ENCODE measurements at places on chromosomes 12 and 14.

- DNase-seq, result no peak
These were observed 12.0 kb downstream of the LUM start for GRCh38 chr12:91099341-91099740.

DNA sequence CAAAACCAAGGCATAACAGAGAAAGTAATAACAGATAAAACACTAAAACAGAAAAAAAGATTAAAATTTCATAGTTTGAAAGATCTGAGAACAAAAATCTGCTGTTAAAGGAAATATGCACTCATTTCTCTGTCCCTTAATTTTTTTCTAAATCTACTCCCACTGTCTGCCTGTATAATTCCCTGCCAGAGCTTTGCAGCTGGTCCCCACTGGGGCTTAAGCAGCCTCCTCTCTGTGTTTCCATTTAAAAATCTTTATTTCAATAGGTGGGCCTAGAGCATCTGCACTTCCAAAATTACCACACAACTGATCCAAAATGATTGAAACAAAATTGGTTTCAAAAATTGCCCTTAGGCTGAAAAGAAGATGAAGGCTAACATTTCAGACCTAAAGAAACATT lies 6.4 kb upstream of the SIX6 start:
- no peak for DNase-seq

DNA sequence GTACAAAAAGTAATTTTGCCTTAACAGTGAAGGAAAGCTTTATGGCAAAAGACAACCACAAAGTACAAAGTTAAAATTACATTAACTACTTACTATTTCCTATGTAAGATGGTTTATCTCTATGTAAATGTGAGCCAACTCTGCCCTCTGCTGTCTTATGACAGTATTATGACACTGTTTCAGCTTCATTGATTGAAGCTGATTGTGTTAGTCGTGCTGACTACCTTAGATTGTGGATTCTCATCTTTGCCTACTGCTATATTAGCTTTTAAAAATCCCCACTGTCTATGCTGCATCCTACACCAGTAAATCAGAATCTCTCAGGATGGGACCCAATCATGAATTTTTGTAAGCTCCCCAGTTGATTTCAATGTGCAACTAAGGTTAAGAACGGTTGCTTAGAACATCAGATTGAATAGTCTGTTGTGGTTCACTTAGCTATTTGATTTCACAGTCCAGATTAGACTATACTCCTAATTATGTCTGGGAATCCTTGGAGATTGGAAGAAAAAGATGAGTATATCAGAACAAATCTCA lies 12.2 kb upstream of the SPTB start:
- DNase-seq, result no peak

DNA sequence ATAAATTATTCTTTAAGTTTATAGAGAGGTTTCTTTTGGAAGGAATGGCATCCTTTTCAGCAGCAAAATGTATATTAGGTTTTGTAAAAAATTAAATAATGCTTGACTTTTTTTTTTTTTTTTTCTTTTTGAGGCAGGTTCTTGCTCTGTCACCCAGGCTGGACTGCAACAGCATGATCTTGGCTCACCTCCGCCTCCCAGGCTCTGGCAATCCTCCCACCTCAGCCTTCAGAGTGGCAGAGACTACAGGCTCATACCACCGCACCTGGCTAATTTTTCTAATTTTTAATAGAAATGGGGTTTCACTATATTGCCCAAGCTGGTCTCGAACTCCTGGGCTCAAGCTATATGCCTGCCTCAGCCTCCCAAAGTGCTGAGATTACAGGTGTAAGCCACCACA lies 89.0 kb downstream of the FLRT2 start:
- no peak for DNase-seq

DNA sequence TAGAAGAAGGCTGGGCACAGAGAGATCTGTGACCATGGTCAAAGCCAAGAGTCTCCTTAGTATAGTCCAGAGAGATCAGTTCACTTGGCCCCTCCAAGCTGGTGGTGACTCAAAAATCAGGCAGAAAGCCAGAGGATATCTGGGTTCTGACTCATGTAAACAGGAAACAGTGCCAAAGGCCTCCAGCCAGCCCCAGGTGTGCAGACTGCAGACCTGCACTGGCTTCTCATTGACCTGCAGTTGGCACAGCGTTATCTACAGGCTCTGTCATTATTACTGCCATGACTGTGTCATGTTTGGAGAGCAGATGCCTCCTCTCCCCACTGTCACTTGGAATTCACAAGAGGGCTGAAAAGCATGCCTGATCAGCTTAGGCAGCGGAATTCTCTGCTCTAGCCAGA lies 295.7 kb upstream of the PRKD1 start:
- DNase-seq, result no peak

- no peak for DNase-seq
These were observed 5.4 kb downstream of the SOX5 start for GRCh38 chr12:23944067-23944466.

GRCh38 chr14:26463136-26463535 lies 134.7 kb downstream of the NOVA1 start:
- DNase-seq, result no peak

- DNase-seq, result peak; percentile 41
These were observed 29.3 kb upstream of the PNMA1 start for GRCh38 chr14:73743431-73743931.

GRCh38 chr14:75220156-75220555 lies 43.7 kb upstream of the TMED10 start:
- DNase-seq, result no peak

DNA sequence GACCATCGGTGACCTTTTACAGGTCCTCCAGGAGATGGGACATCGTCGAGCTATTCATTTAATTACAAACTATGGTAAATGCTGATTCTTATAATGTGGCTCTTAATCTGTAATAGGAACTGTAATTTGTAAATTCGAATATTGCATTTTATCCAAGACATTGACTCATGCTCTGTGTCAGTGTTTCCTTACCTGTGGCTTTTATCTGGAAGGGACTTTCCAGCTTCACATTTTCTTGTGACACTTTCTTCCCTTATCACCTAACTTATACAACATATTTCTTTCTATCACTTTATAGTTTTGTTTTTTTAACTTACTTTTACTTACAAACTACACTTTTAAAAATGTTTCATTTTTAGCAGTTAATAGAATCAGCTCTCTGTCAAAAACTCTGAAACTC lies 14.8 kb downstream of the IRAK3 start:
- DNase-seq, result no peak

GRCh38 chr12:87728931-87729593 lies 300.1 kb downstream of the C12orf50 start:
- DNase-seq, result no peak

DNA sequence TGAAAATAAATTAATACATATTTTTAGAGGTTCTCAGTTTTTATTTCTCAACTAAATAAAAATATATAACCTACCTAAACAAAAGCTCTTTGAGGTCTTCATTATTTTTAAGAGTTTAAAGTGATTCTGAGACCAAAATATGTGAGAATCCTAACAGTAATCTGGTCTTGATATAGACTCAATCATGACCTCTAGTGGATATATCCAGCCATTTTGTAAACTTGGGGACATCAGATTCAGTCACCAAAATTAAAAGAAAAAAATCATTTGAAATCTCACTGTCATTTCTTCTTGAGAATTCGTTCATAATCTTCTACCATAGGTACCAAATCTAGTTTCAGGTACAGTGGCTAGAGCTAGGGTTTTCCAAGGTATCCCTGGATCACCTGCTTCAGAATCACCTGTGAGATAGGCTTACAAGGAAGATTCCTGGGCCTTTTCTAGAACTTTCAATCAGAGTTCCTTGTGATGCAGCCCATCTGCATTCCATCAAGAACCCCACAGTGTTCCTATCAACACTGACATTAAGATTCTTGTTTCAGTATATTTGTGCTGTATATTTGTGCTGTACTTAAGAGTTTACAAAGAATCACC lies 214.9 kb downstream of the ADAMTS20 start:
- no peak for DNase-seq

DNA sequence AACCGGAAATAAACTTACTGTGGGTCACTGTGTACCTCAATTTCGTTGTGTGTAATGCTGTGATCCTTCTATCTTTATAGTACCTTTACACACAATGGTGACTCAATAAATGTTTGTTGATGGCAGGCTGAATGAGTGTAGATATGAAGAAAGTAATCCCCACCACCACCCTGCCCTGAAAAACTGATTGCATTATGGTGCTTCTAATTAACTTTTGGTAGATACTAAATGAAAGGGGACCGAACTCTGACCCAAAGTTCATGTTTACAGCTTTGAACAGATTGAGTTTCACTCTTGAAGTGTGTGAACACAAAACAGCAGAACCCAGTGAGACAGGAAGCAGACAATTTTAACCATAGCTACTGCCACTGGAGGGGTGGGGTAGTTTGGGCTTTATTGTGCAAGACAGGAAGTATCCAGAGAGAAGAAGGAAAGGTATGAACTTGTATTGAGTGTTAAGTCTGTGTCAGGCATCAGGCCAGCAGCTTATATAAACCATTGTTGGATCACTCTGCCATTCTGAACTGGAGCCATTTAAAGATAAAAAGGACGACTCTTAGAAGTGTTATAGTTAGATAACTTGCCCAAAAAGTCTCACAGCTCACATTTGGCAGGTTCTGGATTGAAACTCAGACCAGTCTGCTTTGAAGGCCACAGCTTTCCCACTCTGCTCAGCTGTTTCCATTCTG lies 197.0 kb upstream of the AMIGO2 start:
- DNase-seq, result peak; percentile 18

- no peak for DNase-seq
These were observed 9.7 kb upstream of the KRT2 start for GRCh38 chr12:52661668-52662067.

Data from stimulated activated CD4-positive, alpha-beta T cell treated with anti-CD3 and anti-CD28 coated beads, Interleukin-15, amount 100 ng/mL, for 1 hour (primary cell).